ENCODE measurements at places on chromosomes 4 and X. TPM values are rescaled to one million over a fixed set of nuclear protein-coding genes. Genes with fewer than 3 reads are reported as not detected.

- no peak for DNase-seq
Observed at GRCh38 chrX:10178866-10179463, 22.2 kb downstream of the CLCN4 start.

DNA sequence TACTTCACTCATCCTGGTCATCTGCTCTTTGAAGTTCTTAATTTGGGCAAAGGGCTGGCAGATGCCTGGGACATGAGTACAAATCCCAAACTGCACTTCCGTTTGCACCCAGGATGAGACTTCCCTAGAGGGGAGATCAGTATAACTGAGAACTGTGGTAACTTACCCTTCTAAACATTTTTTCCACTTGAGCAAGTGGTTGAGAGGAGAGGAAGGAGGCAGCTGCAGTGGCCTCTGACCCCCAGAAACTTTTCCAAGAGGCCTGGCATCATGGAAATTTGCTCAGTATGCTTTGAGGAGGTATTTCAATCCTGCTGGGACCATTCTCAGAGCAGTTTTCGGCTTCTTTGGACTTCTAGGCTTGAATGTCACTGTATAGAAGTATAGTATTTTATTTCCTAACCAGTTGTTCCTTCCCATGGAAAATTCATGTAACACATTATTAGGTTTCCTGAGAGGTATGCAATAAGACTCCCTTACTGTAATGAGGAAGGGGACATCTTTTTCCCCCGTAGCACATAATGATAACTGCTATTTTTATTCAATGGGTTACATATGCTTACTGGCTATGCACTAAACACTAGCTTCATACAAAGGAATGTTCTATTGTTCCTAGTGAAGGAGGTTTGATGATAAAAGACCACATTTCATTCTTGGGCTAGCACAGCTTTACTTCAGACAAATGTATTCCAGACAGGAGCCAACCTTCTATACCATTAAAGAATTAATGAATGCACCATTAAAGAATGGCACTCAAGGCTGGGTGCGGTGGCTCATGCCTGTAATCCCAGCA lies 129.3 kb downstream of the SHROOM3 start:
- DNase-seq = no peak

Gene PDE5A
- total RNA-seq = 0.27 TPM

DNA sequence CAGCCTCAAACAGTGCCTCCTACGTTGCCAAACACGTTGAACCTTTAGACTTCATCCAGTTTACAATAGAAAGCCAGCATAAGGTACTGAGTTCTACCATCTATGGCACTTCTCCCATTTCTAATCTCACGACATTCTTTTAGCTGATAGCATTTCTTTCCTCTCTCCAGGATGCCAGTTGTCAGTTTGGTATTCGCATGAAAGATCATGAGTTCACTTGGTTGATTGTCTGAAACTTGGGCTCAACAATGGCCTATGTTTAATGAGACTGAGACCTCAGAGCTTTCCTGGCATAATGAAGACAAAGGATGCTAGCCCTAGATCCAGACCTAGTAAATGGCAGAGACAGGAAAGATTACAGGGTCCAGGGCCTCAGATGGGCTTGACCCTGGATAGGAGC lies 69.2 kb upstream of the SPRY1 start:
- no peak for DNase-seq

GRCh38 chr4:185914583-185915199 lies 102.7 kb upstream of the SORBS2 start:
- DNase-seq = no peak

- DNase-seq = no peak
Observed at GRCh38 chrX:104679175-104679574, 113.2 kb downstream of the IL1RAPL2 start.

Gene ANXA10
- not detected for total RNA-seq

DNA sequence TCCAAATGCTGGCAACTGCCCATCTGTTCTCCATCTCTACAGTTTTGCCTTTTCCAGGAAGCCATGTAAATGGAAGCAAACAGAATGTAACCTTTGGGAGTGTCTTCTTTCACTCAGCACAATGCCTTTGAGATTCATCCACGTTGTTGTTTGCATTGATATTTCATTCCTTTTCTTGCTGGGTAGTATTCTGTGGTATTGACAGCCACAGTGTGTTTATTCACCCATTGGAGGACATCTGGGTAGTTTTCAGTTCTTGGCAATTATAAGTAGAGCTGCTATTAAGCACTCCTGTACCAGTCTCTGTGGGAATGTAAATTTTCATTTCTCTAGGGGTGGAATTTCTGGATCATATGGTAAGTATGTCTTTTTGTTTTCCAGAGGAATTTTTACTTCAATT lies 194.3 kb upstream of the RPS6KA3 start:
- no peak for DNase-seq

GRCh38 chr4:22063613-22064012 lies 115.0 kb upstream of the KCNIP4 start:
- no peak for DNase-seq

DNA sequence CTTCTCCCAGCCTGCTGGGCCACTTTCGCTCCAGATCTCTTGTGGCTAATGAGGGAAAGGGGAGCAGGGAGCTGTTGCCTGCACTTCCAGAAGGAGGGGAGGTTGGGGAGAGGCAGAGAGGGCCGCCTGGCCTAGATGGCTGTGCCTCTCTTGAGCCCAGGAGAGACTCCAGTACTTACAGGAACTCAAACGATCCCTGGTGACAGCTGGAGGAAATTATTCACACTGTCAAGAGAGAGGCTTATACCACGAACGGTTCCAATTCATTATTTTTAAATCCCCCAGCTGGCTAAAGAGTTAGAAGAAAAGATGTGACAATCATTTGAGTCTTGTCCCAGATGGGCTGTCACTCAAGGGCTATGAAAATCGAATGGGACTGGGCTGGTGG lies 96.1 kb downstream of the PHKA2 start:
- DNase-seq = no peak

DNA sequence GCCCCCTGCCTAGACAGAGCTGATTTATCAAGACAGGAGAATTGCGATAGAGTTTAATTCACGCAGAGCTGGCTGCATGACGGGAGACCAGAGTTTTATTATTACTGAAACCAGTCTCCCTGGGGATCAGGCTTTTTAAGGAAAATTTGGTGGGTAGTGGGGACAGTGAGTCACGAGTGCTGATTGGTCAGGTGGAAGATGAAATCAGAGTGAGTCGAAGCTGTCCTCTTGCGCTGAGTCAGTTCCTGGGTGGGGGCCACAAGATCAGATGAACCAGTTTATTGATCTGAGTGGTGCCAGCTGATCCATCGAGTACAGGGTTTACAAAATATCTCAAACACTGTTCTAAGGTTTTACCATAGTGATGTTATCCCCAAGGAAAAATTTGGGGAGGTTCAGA lies 36.6 kb downstream of the MYOZ2 start:
- no peak for DNase-seq
